ENCODE measurements at places on chromosomes 11 and 22.

GRCh38 chr11:121466063-121466794, 13.5 kb upstream of the SORL1-AS1 start:
- DNase-seq, result no peak

GRCh38 chr22:35315855-35316745, 16.4 kb downstream of the TOM1 start:
- no peak for DNase-seq

- no peak for DNase-seq
These were observed 35.4 kb upstream of the IGSF9B start for GRCh38 chr11:133992121-133992520.

DNA sequence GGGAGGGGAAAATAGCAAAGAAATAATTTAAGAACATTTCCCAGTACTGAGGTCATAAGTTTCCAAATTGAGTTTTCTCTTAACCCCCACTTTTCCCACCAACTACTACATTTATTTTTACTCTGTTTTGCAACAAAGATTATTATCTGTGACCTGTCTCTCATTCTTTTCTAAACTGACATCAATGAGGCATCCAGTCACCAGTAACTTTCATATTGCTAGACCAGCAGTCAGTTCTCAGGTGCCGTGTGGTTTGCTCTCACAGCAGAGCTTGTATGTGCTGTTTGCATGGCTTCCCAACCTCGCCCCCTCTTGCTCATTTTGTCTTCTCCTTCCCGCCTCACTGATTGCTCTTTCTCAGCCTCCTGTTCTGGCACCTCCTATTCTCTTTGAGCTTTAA, 1091.3 kb downstream of the TBC1D22A start:
- no peak for DNase-seq

DNA sequence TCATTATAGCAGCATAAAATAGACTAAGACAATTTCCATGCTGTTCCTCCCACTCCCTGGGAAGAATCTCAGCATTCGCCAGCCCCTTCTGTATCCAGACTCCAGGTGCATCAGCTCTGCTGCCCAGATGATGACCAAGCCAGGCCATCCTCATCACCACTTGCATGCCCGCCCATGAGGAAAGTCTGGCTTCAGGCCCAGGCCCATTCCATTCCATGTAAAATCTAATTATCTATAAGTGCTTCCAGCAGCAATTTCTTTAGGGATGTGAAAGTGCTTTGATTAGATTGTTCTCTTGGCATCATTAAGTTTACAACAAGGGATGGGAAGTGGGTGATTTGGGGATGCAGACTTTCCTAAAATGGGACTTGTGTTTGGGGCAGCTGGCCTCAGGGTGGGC, 100.3 kb downstream of the INSC start:
- DNase-seq, result no peak

- no peak for DNase-seq
These were observed 107.6 kb downstream of the SHANK2 start for GRCh38 chr11:71144736-71145135.

DNA sequence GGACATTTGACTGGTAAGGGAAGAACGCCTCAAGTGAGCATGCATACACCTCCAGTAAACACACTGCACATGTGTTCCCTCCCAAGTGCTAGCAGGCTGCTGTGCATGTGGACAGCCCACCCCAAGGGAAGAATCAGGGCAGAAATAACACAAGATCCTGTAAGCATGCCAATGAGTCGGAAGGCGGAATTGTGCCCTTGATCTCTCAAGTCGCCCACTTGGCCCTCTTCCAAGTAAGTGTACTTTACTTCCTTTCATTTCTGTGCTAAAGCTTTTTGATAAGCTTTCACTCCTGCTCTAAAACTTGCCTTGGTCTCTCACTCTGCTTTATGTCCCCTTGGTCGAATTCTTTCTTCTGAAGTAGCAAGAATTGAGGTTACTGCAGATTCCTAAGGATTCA, 139.6 kb downstream of the TRPC6 start:
- DNase-seq, result no peak

- no peak for DNase-seq
These were observed 886.4 kb downstream of the BRD1 start for GRCh38 chr22:48941033-48941902.

DNA sequence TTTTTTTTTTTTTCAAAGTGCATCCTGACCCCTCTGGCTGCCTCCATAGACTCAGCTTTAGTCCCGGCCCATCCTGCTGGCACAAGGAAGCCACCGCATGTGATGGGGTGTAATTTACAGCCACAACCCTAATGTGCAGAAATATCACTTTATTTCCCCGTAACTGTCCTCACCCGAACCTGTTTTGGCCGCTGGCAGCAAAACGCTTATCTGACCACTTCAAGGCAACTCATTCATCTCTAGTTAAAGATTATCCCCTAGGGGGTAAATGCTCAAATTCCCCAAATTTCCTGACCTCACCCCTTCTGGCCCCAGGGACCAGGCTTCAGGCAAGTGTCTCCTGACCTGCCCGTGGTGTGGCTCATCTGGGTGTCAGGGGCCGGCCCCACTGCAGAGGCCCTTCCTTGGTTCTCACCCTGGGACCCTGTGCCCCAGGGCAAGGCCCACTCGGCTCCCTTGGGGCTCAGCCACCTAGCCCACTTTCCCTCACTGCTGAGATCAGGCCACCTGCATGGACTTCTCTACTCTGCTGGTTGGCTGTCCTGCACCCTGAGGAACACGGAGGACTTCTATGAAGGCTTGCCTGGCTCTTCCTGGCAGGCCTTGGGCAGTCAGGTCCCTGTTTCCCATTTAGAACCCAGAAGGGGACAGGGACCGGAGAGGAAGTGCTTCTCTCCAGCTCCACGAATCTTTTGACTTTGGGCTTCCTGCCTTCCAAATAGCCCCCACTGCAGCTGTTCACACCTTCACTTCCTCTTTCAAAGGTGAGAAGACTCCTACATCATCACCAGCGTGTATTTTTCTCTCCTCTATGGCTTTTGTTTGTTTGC, 53.3 kb downstream of the WNT11 start:
- DNase-seq, result no peak

DNA sequence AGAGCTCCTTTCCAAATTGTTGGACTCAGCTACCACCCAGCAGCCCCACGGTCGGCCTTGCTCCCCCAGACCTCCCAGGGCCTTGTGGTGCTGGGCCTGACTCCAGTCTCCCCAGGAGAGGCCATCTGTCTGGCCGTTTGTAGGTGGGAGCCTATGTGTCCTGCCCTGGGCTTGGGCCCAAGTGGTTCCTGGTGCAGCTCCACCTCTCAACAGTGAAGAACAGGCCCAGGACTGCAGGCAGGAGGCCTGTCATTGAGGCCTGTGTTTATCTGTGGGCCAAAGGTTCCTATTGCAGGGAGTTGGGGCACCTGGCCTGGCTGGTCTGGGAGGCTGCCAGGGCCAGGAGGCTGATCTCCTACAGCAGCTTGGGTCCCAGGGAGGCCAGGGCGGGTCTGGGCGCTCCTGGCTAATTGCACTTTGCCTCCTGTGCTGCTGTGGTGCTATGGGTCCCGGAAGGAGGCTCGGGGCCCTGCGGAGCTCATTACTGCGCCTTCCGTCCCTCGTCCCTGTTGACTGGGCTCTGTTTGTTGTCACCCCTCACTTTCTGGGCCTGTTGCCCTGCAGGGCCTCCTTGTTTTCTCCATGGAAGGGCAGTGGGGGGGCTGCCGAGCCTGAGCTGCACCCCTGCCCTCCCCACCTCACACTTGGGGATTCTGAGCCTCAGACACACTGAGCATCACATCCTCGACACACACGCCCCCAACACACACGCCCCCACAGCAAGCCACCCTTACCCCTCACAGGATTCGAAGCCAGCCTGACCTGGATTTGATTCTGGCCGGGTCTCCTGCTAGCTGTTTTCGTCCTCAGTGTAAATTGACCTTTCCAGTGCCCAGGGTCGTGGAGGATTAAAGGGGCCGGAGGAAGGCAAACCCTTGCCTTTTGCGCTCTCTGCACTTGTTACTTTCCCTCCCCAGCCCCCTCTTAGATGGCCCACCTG, 6.8 kb upstream of the OMP start:
- DNase-seq, result no peak

- DNase-seq, result peak; percentile 7
These were observed 18.7 kb upstream of the JHY start for GRCh38 chr11:122863704-122864326.

GRCh38 chr11:13042873-13043342, 33.8 kb downstream of the RASSF10 start:
- DNase-seq, result no peak

DNA sequence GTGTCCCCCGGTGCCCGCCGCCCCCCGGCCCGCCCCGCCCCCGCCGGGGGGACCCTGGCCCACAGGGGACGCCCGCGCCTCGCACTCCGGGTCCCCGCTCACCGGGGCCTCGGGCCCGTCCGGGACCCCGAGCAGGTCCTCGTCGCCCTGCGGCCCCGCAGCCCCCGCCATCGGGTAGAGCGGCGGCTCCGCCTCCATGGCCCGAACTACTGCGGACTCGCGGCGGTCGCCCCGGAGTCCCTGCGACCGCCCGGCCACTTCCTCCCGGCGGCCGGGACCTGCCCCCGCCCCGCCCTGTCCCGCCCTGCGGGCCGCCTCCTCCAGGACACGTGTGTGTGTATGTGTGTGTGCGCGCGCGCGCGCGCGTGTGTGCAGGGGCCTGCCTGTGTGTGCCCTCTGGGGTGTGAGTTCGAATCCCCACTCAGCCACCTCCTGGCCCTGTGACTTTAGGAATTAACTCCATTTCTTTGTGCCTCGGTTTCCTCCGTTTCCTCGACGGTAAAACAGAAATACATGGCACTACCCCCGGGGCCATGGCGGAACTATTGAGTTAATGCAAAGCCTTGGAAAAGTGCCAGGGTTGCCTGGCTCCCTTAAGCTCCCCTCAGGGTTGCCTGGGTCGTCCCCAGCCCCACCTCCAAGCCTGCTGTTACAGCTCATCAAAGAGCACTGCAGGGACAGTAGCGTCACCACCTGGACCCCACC, at the start of gene UNC93B1:
UNC93B1 (minus strand) TSS at position 252 of the 705 bp plus-strand sequence; CDS start at position 198, 54 bp downstream.
- peak; percentile 75 for DNase-seq

DNA sequence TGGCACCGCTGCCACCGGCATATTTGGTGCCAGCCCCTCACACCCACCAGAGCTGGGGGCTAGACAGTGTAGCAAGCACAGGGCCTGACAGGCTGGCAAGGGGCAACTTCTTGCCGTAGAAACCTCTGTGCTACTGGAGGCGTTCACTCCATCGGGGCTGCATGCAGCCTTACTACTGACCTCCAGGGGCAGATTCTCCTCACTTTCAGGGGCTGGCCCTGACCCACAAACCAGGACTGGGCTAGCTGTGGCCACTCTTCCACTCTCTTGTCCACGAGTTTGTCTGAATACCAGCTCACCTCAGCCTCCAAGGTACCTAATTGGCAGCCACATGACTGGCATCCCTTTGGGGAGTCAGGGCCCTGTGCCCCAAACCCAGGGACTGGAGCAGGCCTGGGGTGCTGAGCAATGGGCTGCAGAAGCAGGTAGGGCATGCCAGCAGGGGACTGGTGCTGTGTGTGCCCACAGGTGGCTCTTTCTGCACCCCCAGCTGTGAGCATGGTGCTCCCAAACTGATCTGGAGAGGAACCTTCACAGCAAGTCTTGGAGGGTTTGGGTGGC, 2.1 kb upstream of the LMO1 start:
- no peak for DNase-seq

DNA sequence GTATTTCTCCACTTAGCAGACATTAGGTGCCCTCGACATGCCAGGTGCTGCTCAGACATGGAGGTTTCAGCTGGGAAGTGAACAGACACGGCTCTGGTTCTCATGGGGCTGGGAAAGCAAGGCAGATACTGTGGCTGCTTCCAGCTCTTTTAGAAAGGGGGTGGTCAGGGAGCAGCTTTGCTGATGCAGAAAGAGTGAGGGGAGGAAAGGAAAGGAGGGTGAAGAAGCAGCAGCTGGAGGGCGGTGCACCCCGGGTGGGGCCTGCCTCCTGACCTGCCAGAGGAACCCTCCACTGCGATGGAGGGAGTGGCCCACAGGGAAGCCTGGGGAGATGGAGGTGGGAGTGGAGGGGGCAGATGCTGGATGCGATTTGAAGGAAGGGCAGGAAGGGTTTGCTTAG, 76.8 kb downstream of the MORC2 start:
- no peak for DNase-seq

DNA sequence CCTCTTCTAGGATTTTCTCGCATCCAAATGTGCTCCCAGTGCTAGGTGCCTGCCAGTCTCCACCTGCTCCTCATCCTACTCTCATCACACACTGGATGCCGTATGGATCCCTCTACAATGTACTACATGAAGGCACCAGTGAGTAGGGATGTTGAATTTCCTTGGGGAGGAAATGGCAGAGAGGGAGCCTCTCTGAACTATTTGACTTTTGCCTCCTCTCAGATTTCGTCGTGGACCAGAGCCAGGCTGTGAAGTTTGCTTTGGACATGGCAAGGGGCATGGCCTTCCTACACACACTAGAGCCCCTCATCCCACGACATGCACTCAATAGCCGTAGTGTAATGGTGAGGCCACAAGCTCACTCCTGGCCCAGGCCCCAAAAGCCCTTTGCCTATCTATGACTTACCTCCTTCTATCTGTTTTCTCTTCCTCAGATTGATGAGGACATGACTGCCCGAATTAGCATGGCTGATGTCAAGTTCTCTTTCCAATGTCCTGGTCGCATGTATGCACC, 2.5 kb downstream of the TAF10 start:
- no peak for DNase-seq

DNA sequence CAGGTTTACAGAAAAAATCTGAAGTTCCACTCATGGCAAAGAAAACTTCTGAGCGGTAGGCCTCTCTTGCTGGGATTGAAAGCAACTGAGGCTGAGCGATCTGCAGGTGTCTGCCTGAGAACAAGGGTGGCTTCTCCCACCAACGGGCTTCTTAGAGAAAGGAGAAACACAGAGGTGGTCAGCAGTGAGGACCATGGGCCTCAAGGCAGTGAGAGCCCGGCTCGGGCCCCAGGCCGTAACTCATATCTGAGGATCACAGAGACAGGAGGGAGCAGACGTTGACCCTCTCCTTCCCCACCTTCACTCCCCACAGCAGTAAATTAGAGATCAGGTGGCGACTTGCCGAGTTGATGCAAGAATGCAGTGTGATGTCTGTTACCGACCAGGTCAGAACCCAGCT, 50.9 kb upstream of the RTL6 start:
- no peak for DNase-seq

DNA sequence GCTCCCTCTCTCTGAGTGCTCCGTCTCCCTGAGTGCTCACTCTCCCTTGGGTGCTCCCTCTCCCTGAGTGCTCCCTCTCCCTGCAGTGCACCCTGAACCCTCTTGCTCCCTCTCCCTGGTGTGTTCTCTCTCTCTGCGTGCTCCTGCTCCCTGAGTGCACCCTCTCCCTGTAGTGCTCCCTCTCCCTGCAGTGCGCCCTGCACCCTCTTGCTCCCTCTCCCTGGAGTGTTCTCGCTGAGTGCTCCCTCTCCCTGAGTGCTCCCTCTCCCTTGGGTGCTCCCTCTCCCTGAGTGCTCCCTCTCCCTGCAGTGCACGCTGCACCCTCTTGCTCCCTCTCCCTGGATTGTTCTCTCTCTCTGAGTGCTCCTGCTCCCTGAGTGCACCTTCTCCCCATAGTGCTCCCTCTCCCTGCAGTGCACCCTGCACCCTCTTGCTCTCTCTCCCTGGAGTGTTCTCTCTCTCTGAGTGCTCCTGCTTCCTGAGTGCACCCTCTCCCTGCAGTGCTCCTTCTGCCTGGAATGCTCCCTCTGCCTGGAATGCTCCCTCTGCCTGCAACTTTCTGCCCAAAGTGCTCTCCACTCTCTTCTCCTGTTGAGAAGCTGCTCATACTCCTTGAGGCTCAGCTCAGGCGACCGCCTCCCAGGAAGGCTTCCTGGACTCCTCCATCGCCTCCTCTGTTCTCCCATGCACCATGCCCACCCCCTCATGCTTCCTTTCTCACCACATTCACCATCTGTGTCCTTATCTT, 48.4 kb upstream of the WNT7B start:
- no peak for DNase-seq
